Activated CD4-positive, alpha-beta T cell treated with anti-CD3 and anti-CD28 coated beads, Interleukin-2, Interleukin-4, amounts not matched to agents 100 ng/mL and 50 ng/mL, durations not matched to agents 16 hours and 8 hours (primary cell): ENCODE measurements at places on chromosomes 16 and 17.

DNA sequence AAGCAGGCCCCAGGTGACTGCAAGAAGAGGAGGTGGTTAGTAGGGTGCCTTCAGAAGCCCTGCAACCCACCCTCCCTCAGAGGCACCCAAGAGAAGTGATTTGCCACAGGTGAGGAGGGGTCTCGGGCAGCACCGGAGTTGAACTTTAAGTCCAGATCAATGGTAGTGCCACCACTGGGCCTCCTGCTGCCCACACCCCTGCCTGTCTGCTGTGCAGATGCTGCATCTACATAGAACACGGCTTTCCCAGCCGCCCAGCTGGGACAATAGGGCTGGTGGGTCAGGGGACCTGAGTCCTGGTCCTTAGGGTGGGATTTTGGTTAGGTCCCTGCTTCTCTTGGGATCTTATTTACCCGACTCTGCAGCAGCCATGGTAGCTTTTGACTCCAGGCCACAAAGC, 17.6 kb upstream of the FAM83G start:
- DNase-seq: no peak

DNA sequence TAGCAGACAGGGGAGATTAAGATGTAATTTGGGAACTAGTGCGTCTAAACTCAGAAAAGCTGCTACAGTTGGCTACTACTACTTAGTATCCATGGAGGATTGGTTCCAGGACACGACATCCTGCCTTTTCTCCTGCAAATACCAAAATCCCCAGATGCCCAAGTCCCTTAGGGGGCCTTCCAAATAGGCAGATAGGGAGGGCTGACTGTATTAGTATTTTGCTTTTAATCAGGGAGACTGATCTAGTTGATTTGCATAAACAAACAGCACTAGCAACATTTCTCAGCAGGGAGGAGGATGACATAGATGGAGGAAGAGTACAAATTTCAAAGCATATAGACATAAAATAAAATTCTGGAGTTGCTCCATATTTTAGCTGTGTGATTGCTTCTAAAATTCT, 621.6 kb upstream of the GOT2 start:
- no peak for DNase-seq

- no peak for DNase-seq
Measured at GRCh38 chr17:48799069-48799723, 17.8 kb downstream of the TTLL6 start.

DNA sequence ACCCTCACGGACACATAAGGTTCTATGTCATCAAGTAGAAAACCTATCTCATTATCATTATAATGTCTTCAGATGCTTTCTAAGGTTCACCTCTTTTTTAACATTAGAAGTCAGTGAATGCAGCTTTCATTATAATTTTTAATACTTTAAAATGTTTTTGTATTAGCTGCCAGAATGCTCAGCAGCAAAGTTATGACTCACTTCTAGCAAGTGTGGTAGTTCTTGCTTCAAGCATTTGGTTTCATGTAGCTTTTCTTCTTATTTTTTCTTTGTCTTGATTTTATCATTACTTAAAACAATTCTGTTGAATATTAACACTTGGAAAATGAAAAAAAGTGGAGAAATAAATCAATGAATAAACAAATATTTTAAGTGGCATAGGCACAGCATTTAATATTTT, 23.4 kb downstream of the LPCAT2 start:
- no peak for DNase-seq

GRCh38 chr17:58338841-58339754, 10.5 kb upstream of the TSPOAP1 start:
- DNase-seq: peak; percentile 93

DNA sequence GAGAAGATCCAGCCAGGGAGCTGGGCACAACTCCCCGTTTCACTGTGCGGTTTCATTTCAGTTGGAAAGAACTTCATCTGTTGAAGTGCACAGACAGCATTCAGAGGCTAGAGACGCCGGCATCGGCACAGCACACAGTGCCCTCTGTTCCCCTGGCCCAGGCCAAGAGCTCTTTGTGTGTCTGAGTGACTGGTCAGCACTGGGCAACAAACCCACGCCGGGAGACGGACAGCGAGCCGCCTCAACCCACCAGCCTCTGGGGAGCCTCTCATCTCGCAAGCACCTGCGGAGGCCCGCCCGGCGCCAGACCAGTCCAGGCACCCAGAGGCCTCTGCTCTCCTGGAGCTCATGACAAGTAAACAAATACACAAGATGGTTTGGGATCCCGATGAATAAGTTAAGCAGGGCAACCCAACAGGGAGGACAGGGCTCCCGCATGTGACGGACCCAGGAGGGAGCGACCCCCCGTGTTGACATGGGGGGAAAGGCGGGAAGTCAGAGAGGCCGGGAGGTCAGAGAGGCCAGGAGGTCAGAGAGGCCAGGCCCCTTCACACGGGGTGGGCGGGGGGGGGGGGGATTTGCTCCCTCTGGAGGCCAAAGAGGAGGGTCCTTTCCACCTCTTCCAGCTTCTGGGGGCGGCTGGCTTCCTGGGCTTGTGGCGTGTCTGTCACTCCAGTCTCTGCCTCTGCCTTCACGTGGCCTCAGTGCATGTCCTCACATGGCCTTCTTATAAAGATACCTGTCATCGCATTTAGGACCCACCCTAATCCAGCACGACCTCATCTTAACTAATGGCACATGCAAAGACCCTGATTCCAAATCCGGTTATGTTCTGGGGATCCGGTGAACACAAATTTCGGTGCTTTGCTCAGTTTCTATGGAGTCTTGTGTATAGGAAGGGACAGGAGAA, 25.8 kb upstream of the KLHDC4 start:
- no peak for DNase-seq

- DNase-seq: peak; percentile 48
Measured at GRCh38 chr16:67150047-67150832, 558 bp downstream of the B3GNT9 start.
